Right atrium auricular region (tissue), 2 donors: ENCODE measurements at places on chromosomes 7 and 10. TPM values are rescaled to one million over a fixed set of nuclear protein-coding genes. Genes with fewer than 3 reads are reported as not detected.

MCMBP gene
- total RNA-seq: 22.9 TPM

TRIM4 gene
- total RNA-seq: 8.8 TPM

HOXA1 gene
- total RNA-seq: not detected

GIMAP4 gene
- 22.3 TPM for total RNA-seq

SEMA3D gene
- total RNA-seq: 1.5 TPM

STEAP2 gene
- 22.2 TPM for total RNA-seq

LMBR1 gene
- 32.4 TPM for total RNA-seq

SFRP5 gene
- 260 TPM for total RNA-seq

ZNF488 gene
- not detected for total RNA-seq

PDE6C gene
- total RNA-seq: not detected

FAM180A gene
- total RNA-seq: 5.9 TPM

CYP2E1 gene
- 0.79 TPM for total RNA-seq

ZNRF2 gene
- total RNA-seq: 7.6 TPM

ADCY1 gene
- 3.2 TPM for total RNA-seq

WDR37 gene
- total RNA-seq: 20.2 TPM

GIMAP6 gene
- total RNA-seq: 21.5 TPM

OLAH gene
- total RNA-seq: not detected

SPDYE9 gene
- total RNA-seq: not detected

BMPER gene
- total RNA-seq: 3.0 TPM

PLAC9 gene
- total RNA-seq: 25.5 TPM

INA gene
- not detected for total RNA-seq

ABCB4 gene
- 4.2 TPM for total RNA-seq

CH25H gene
- 0.98 TPM for total RNA-seq

C7orf33 gene
- total RNA-seq: not detected

SEM1 gene
- 33.1 TPM for total RNA-seq

STEAP1B gene
- total RNA-seq: not detected

SH3PXD2A gene
- 18.2 TPM for total RNA-seq

KIF11 gene
- 1.4 TPM for total RNA-seq

CACUL1 gene
- total RNA-seq: 17.2 TPM

CRYGN gene
- not detected for total RNA-seq

TNPO3 gene
- 23.6 TPM for total RNA-seq

C10orf143 gene
- 0.93 TPM for total RNA-seq

FOXP2 gene
- total RNA-seq: 2.0 TPM

ADO gene
- 23.0 TPM for total RNA-seq

ASZ1 gene
- total RNA-seq: not detected

LMOD2 gene
- total RNA-seq: 493 TPM

TDRD1 gene
- 0.12 TPM for total RNA-seq

MNX1 gene
- total RNA-seq: not detected

ZC3HAV1L gene
- total RNA-seq: 9.4 TPM
